ENCODE measurements at places on chromosomes 11 and 22. TPM values are rescaled to one million over a fixed set of nuclear protein-coding genes. Genes with fewer than 3 reads are reported as not detected.

Gene INPP5J
- 0.16 TPM for total RNA-seq

Gene MFRP
- total RNA-seq = not detected

Gene TMEM191C
- 0.53 TPM for total RNA-seq

Gene TIGD3
- 0.66 TPM for total RNA-seq

Gene GRM5
- total RNA-seq = not detected

Gene ANO1
- total RNA-seq = 0.20 TPM

DNA sequence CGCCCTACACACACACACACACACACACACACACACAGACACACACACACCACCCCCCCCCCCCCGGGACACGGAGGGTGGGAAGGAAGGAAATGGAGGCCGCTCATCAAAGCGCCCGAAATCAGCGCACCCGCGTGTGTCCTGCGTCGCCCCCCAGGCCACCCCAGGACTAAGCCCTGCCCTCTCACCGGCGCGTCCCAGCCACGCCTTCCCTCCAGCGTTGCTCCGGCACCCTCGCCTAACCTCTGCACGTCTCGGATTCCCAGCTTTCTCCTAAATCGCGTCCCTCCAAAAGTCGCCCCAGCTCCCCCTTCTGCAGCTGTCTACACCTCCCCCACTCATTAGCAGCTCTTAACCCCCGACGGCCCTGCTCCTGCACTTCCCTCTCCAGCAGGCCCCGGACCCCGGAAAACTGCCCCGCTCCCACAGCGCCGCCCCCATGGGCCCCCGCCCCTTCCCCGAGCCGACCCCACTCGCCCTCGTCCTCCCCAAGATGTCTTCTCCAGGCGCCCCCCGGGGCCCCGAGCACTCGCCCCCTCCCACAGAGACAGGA, 557 bp downstream of the PACSIN2 start:
- no peak for DNase-seq

DNA sequence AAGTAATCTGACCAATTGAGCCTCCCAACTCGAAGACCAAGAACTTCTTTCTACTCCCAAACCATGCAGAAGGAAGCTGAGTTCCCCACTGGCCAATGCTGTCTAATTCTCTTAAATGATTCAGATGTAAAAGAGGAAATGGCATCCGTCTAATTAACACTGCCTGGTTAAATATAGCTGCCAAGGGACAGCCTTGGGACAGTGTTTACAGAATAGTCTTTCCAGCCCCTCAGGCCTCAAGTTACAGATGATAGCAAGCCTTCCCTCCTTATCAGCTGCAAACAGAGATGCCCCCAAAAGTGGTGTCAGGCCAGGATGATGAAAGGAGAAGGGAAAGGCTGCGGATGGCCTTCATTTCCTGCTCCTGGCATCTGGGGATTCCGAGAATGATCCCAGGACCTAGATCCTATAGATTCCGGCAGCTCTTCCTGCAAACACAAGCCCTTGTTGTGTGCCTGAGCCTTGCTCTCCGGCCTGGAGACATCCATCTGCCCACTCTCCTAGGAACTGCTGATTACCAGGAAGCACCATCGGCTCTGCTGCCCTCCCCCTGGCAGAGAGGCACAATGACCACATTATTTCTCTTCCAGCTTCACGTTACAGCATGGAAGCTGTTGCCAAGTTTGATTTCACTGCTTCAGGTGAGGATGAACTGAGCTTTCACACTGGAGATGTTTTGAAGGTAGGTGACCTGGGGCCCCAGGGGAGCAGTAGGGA, 13.5 kb upstream of the TMA7B start:
- no peak for DNase-seq

DNA sequence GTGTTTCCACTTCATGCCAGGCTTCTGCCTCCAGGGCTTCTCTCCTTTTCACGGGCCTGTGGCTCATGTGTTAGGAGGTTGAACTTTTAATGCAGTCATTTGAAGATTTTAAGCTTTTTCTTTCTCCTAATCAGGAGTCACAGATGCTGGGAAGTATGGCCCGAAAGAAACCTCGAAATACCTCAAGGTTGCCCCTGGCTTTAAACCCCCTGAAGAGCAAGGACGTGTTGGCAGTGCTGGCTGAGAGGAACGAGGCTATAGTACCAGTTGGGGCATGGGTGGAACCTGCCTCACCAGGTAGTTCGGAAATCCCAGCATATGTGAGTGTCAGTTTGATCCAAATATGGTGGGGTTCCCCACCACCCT, 571 bp downstream of the CCDC15 start:
- DNase-seq = no peak

- no peak for DNase-seq
Observed at GRCh38 chr11:111438168-111438567, 59.1 kb upstream of the POU2AF1 start.

DNA sequence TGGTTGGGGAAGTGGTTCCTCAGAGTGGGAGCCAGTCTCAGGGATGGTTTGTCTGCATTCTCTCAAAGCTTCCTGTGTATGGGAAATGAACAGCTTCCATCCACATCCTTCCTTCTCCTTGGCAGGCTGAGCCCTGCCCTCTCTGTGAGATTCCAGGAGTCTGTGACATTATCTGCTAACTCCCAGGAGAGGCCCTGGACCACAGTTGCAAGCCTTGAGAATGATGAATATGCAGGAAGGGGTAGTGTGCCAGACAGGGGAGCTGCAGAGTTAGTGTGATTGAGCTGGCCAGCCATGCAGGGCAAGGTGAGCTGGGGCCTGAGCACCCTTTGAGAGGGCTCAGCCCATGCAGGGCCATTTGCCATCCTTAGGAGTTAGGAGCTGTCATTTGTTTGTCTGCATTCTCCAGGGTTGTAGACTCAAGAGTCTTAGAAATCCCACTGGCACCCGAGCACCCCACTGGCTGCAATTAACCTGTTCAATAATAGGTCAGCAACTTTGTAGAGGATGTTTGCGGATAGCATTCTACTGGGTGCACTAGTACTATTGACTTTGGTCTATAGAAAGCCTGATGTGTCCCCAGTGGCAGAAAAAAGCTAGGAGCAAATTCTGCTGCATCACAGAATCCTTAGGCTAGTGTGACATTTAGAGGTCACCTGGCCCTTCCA, 299.0 kb upstream of the CADM1 start:
- no peak for DNase-seq

- peak; percentile 66 for DNase-seq
Observed at GRCh38 chr22:49825944-49826602, 1.6 kb downstream of the BRD1 start.

DNA sequence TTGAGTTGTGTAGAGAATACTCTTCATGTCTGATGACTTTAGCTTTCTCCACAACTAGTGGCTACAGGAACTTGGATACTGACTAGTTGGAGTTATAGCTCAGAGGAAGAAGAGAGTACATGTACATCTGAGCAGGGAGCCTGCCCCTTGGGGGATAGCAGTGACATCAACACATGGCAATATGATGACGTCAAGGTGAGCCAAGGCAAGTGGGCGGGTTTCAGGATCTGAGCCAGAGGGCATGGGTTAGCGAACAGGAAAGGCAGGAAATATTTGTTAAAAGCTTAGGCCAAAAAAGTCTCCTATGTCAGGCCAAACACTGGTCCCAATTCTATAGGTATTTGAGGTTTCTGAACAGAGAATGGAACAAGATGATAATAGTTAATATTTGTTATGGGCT, 42.0 kb upstream of the HORMAD2 start:
- no peak for DNase-seq

DNA sequence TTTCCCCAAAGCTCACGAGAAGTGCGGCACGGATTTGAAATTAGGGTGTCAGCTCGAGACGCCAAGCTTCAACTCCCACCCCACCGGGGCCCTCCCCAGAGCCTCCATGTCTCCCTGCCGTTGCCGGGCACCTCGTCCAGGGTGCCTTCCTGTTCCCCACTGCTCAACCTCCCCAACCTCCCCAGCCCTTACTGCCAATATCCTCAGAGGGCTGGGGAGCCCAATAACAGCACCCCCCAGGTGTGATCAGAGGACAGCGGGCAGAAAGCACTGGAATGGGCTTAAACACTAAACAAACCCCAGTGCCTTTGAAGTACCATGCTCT, 1336.4 kb downstream of the TBC1D22A start:
- no peak for DNase-seq

DNA sequence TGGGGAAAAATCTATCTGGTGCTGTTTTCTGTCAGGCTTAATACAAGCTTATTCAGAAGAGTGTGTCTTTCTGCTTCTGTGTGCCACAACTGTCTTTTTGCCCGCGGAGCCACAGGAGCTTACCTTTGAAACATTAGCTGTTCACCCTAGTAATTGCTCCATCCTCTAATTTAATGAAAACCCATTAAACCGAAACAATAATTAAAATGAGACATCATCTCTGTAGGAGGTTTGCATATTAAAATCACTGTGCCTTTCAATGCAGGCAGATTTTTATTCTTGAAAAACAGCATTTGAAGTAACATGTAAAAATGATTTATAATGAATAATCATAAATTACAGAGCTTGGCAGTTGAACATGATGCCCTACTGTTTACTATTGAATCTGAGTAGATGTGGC, 102.3 kb downstream of the NELL1 start:
- DNase-seq = no peak

DNA sequence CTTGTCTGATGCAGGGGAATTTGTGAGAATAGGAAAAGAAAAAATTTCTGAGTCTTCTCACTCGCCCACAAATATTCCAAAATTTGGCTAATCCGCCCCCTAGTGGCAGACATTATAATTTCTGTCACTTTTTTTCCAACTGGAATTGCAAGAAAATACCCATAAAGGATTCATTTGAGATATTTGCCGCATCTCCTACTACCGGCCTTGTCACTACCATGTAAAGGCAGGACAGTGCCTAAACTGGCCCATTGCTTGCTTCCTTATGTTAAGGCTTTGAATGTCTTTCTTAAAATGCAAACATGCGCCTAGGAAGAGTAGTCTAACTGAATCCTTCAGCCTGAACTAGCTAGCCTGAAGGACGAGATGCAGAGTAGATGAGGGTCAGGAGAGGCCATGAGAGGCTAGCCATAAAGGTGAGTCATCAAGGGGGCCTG, 9.3 kb upstream of the CEP295 start:
- DNase-seq = peak; percentile 10

DNA sequence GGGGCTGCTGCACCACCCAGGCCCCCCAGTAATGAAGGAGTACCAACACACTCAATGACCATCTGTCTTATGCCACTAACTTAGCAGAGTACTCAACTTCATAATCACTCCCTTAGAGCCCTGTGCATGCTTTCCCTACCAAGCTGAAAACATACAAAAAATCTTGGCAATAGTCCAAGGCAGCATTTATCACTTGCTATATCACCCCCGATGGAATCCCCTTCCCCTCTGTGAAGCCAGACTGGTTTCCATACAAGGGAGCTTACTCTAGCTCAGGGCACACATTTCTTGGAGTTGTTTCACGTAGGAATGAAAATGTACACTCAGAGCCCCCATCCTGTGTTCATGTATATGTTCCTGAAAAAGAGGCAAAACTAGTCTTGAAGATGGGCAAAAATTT, 301.3 kb upstream of the TENM4 start:
- no peak for DNase-seq

DNA sequence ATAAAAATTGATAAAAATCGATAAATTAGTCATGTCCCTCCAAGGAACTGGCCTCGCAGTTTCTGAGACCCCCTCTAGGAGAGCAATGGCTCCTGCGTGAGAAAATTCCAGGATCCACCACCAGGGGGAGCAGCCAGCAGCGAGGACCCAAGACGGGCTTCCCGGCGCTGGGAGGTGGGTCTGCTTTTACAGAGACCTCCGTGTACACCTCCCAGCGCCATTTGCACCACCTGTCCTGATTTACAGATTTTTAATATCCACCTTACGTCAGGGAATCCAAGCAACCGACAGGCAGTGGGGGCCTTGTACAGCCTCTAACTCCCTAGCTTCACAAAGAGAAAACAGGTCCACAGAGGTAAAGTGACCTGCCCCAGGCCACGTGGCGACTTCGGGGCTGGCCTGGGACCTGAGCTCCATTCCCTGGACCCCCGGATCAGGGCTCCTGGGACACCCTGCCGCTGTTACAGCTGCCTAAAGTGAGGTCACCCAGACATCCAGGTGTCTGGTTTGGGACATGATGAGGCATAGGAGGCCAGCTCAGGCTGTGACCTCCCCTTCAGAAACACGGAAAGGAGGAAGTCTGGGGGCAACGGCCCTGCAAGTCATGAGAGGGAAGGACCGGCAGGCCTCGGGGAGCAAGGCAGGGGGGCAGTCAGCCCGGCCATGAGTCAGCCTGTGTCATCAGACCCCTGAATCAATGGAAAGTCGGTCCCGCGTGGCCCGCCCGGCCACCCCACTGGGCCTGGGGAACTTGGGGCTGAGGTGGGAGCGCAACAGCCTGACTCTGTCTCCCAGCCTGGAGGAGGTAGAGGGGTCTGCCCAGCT, 3.5 kb downstream of the OSM start:
- peak; percentile 84 for DNase-seq

- no peak for DNase-seq
Observed at GRCh38 chr11:64566042-64566914, 24.7 kb upstream of the SLC22A12 start.

DNA sequence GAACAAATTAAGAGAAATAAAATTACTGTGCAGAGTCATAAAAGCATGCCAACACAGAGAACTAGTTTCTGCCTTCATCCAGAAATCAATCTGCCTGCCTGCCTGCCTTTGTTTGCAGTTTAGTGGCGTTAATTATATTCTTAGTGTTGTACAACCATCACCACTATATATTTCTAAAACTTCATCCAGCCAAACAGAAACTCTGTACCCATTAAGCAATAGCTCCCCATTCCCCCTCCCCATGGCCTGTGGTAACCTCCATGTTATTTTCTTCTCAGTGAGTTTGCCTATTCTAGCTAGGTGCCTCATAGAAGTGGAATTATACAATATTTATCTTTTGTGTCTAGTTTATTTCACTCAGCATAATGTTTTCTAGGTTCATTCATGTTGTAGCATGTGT, 183.2 kb upstream of the TBCEL start:
- DNase-seq = no peak

DNA sequence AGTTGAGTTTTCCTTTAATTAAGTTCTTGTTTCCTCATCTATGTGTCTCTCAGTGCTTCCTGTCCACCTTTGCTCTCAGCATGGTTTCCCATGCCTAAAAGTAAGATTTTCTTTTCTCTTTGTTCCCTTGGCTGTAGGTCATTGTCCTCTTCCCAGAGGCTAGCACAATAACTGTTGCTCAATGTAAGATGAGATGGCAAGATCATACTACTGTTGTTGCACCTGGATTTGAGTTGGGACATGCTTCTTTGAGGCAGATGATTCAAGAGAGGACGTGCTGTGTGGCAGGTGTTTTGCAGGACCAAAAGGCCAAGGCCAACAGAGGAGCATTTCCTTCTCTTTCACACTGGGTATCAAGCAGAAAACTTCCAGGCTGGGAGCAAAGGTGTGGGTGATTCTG, 11.3 kb upstream of the NELL1 start:
- DNase-seq = no peak

DNA sequence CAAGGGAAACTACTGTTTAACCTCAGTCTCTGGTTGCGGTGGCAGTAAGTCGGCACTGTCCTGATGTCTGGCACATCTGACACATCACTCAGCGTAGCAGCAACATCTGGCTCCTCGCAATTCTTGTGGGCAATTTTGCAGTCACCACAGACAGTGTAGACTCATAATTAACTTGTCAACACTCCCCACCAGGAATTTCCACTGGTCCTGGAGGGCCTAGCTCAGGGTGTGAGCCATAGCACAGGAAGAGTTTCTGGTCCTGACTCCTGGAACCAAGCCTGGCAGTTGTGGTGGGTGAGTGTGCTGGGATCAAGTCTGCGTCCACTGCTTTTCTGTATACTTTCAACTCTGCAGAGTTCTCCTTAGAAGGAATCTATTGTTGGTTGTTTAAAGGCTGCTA, 209.7 kb downstream of the SNX19 start:
- no peak for DNase-seq
